Left lobe of liver (tissue), 2 donors: ENCODE measurements at places on chromosomes 16 and 17. TPM values are rescaled to one million over a fixed set of nuclear protein-coding genes. Genes with fewer than 3 reads are reported as not detected.

Gene PHLPP2
- total RNA-seq = 2.6 TPM

Gene ADPRM
- 3.9 TPM for total RNA-seq

Gene ADAT1
- total RNA-seq = 18.7 TPM

Gene ABCA10
- total RNA-seq = 3.1 TPM

Gene PHOSPHO1
- total RNA-seq = 0.28 TPM

Gene CES5A
- 4.4 TPM for total RNA-seq

Gene CLEC3A
- not detected for total RNA-seq

Gene CD300H
- total RNA-seq = not detected

Gene PRR14
- 24.2 TPM for total RNA-seq

Gene SOX15
- 0.20 TPM for total RNA-seq

Gene KRTAP4-5
- total RNA-seq = not detected

Gene GABARAP
- total RNA-seq = 235 TPM

Gene CCL3
- 2.0 TPM for total RNA-seq

Gene PSMB10
- total RNA-seq = 21.7 TPM

Gene ATP6V0A1
- 42.8 TPM for total RNA-seq

Gene CLEC18B
- 1.1 TPM for total RNA-seq

Gene IL32
- 172 TPM for total RNA-seq

Gene ITGAD
- 0.70 TPM for total RNA-seq

Gene NXPH3
- 0.08 TPM for total RNA-seq

Gene CTRB2
- total RNA-seq = 12.7 TPM

Gene YBX2
- 0.81 TPM for total RNA-seq

Gene SLFN12
- 0.73 TPM for total RNA-seq

Gene ASGR2
- total RNA-seq = 442 TPM

Gene HS3ST6
- not detected for total RNA-seq

Gene HIGD1B
- not detected for total RNA-seq

Gene CCDC200
- total RNA-seq = not detected

Gene FBXO39
- total RNA-seq = 0.13 TPM

Gene VMO1
- 8.2 TPM for total RNA-seq

Gene MKS1
- 9.8 TPM for total RNA-seq

Gene FBRS
- 22.7 TPM for total RNA-seq

Gene TP53TG3D
- not detected for total RNA-seq

Gene ZNF597
- total RNA-seq = 0.91 TPM

Gene IRF8
- total RNA-seq = 9.0 TPM

Gene CAMKK1
- 0.35 TPM for total RNA-seq

Gene KRT20
- total RNA-seq = 0.40 TPM

Gene TOP2A
- 1.8 TPM for total RNA-seq
